NCI-H2081 (cell line): ENCODE measurements at places on chromosomes 4 and X.

DNA sequence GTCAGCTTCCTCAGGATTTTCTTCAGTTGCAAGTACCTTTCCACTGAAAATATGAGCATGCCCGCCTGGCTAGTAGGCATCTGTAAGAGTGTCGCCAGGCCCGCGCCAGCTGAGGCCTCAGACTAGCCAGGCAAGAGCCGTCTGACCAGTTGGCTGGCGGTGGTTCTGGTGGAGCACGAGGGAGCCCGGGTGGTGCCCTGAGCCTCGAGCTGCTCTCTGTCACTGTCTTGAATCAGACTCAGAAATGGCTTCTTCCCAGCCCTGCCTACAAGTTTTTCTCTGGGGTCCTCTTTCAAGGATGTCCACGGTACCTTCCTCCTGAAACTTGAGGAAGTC is 11.9 kb downstream of the GRPEL1 start:
- no peak for DNase-seq

DNA sequence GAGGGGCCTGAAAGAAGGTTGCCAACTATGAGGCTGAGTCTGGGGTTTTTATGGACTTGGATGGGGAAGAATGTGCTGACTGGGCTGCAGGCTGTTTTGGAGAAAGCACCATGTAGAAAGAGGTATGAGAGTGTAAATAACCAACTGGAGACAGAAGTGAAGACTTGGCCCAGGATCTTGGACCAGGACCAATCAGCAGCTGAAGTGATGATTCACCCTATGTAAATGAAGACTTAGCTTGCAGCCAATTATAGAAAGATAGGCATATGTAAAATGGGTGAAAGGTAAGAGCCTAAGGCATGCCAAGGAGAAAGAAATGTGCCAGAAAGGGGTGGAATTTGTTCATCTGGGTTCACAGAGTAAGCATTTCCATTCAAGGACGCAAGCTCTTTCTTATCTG is 856.7 kb upstream of the PRKX start:
- DNase-seq: no peak

GRCh38 chr4:2406920-2407319 is 11.5 kb downstream of the ZFYVE28 start:
- no peak for DNase-seq

- DNase-seq: no peak
Measured at GRCh38 chr4:113173793-113174264, 124.4 kb downstream of the ANK2 start.

DNA sequence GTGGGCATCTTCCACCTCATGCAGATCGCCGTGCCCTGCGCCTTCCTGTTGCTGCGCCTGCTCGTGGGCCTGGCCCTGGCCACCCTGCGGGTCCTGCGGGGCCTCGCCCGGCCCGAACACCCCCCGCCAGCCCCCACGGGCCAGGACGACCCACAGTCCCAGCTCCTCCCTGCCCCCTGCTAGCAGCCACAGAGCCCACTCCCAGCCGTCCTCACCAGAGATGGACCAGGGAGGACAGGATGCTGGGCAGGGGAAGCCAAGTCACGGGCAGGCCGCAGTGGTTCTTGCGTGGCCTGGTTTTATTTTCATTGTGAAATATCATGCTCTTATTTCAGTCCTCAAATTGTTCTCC is 15.1 kb downstream of the DGKQ start:
- DNase-seq: no peak

GRCh38 chr4:174449944-174450785 is 72.1 kb downstream of the HPGD start:
- no peak for DNase-seq

DNA sequence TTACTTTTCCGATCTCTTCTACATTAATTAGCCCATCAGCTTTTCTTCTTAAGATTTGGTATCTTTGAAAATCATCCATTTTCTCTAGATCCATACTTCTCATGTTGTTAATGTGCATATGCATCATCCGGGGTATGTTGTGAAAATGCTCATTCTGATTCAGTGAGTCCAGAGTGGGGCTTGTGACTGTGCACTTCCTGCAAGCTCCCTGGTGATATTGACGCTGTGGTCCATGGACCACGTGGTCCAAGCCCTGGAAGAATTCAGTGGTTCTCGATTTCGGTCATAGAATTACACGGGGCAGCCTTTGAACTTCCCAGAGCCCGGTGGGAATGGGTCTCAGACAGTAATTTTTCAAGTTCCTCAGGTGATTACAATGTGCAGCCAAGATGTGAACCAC is 69.8 kb downstream of the ZFX start:
- no peak for DNase-seq

DNA sequence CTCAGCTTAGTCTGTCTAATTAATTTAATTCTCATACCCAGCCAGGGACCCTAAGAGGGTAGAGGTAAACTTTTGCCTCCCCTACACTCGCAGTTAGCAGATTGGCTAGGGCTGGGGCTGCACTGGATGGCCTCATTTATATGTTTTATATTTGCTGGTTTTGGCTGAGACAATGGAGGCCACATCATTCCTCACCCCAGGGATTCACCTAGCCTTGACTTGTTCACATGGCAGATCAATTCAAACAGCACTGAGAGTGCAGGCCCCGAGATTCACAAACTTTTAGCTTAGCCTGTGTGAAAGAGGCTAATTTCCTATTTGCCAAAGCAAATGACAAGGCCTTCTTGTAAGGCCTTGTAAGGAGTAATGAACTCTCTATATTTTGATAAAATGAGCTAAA is 844.4 kb downstream of the ARAP2 start:
- DNase-seq: no peak

GRCh38 chrX:53373307-53373706 is 49.1 kb downstream of the SMC1A start:
- no peak for DNase-seq

DNA sequence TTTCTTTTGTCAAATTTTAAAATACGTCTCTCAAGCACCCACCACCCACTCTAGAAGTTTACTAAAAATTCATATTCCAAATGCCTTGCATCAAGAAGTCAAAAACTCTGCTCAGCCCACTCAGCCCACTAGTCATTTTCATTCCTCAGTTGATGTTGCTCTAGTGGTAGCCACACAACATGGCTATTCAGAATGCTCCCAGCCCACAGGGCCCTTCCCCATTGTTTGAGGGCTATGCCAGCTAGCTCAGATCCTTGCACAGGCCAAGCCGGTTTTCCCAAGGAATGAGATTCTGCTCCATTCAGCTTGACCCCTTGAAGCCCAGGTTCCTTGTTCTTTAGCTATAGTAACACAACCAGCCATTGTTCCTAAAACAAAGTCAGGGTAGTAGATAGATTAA is 297.5 kb upstream of the RASGEF1B start:
- DNase-seq: no peak

DNA sequence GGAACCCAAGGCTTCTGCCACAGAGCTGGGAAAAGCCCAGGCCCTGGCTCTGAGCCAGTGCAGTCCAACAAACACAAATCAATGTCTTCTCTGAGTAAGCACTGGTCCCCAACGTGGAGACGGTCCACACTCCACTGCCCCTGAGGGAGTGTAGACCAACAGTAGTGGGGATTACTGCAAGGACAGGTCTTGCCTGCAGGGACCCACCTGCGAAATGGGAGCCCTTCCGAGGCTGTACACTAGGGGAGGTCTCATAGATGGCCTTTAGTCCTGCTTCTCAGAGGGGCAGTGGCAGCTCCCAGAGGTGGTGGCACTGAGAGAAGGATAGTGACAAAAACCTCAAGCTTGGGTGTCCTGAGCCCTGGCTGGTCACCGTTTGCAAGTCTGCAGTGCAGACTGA is 19.5 kb downstream of the ENPP6 start:
- DNase-seq: no peak

DNA sequence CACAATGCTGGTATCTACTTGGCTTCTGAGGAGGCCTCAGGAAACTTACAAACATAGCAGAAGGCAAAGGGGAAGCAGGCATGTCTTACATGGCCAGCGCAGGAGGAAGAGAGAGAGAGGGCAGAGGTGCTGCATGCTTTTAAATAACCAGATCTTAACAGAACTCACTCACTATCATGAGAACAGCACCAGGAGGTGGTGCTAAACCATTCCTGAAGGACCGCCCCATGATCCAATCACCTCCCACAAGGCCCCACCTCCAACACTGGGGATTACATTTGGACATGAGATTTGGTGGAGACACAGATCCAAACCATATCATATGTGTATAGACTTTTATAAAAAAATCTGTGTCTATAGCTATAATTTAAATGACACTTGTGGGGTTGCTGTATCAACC is 48.6 kb upstream of the ERVMER34-1 start:
- DNase-seq: no peak

DNA sequence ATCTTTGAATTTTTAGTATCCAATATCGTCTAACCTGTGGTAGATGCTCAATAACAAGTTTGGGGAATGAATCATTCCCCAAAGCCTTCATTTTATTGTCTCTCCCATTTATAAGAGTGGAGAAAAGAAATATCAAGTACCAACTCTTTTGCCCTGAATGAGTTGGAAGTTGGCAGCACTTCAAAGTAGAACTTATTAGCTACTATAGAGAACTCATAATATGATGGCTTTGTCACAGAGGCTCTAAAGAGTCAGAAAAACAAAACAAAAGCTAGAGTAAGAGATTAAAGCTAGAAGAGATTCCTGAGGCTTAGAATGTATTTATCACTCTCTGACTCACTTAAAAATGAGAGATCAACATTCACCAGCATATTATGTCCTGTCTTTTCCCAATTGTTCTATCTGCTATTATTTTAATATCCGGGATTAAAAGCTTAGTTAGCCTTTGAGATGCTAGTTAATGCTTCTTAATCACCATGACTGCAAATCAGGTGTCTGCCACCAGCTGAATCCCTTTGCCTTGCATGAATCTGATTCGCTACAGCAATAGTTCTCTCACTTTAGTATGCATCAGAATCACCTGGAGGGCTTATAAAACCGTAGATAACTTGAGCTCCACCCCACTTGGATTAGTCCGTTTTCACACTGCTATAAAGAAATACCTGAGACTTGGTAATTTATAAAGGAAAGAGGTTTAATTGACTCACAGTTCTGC is 77.9 kb downstream of the PALLD start:
- no peak for DNase-seq

DNA sequence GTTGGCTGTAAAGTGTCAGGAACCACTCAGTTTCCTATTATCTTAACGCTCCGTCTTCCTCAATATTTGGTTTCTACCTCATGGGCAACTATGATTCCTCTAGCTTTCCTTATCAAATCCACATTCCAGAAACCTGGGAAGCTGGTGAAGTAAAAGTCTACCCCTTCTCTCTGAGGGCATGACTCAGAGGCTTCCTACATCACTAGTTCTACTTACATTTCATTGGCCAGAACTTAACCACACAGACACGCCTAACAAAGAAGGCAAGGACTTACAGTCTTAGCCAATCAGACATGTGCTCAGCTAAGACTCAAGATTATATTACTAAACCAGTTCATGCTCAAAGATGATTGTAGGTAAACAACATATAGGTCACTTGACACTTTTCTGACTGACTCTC is 30.4 kb downstream of the COX7B2 start:
- no peak for DNase-seq

GRCh38 chr4:147933316-147933715 is 201.4 kb downstream of the ARHGAP10 start:
- DNase-seq: no peak

DNA sequence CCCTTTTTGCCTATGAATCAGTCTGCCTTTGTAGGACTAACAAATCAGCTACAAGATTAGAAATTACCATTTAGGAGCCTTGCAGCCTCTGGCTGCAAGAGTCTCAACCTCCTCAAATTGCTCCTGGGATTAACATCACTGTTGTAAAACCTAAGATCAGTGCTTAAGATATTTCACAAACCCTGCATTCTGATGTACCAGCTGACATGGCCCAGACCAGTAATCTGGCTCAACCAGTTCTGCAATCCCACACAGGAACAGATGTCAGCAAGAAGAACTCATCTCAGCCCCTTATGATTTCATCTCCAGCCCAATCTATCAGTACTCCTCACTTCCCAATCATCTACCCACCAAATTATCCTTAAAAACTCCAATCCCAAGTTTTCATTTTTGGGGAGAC is 32.5 kb upstream of the AADAT start:
- DNase-seq: no peak

DNA sequence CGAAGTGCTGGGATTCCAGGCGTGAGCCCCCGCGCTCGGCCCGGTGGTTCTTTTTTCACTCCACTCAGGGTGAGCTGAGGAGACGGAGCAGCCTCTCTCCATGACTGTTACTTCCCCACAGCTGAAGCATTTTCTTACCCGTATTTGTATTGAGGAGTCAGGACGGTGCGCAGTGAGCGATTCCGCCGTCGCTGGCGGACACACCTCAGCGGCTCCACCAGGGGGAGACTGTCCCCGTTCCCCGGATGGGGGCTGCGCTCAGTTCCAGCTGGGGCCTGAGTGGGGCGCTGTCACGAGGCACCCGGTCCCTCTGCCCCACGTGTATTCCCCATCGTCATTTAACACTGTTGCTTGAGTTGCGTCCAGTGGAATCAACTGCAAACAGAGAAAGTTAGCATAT is 844.0 kb upstream of the FRG1 start:
- DNase-seq: no peak

GRCh38 chr4:139630991-139631390 is 34.6 kb upstream of the MGST2 start:
- DNase-seq: no peak

- peak; percentile 23 for DNase-seq
Measured at GRCh38 chr4:20983763-20984575, 283.7 kb downstream of the PACRGL start.

DNA sequence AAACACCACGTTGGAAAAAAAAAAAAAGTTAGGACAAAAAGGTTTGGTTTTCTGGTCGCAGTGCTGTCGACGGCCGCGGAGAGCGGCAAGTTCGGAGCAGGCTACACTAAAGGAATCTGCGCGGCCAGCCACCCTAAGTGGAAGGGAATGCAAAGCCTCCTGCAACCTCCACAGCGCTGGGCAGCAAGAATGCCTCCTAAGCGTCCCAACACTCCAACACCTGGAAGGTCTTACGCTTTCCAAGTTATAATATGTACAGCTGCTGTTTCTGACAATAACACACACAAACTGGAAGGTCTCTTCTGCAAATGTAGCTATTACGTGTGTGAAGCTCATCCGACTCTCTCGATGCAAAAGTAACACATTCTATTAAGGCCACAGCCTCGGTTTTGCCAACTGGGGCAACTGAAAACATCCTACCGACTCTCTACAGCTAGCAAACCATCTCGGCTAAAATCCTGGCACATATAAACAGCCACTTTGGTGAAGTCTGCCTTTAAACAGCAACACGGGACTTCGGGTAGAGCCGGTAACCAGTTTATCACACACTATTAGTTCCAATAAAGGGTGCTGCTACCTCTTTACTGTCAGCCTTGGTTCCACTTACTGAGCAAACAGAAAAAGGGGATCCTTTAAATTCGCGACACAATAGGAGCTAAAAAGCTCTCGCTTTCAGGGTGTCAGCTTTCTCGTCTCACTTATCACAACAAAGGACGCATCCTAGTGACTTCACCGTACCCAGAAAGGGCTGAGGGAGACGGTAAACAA is 895 bp downstream of the SMIM14 start:
- DNase-seq: peak; percentile 24

DNA sequence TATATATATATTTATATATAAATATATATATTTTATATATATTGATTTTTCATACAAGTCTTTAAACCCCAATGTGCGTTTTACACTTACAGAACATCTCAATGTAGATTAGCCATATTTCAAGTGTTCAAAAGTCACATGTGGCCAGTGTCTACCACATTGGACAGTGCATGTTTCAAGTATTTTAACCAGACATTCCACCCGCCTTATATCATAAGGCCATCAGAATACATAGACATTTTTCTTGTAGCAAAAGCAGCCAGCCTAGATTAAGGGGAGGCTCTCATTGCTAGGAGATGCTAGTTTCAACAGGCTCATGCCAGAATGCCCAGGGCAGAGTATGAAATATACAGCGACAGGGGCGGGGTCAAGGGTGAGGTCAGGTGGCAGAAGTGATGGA is 202.0 kb downstream of the NR3C2 start:
- DNase-seq: no peak

GRCh38 chr4:138595731-138596460 is 353.7 kb upstream of the SLC7A11 start:
- no peak for DNase-seq
